ENCODE measurements at places on chromosomes 16 and 17.
A peak's percentile ranks its signal among the peaks of the same experiment; 100 is the strongest.

- DNase-seq: no peak
Measured at GRCh38 chr16:67954421-67955196, 10.7 kb upstream of the LCAT start.

- peak; percentile 66 for DNase-seq
Measured at GRCh38 chr17:17924131-17924856, 47.9 kb downstream of the TOM1L2 start.

DNA sequence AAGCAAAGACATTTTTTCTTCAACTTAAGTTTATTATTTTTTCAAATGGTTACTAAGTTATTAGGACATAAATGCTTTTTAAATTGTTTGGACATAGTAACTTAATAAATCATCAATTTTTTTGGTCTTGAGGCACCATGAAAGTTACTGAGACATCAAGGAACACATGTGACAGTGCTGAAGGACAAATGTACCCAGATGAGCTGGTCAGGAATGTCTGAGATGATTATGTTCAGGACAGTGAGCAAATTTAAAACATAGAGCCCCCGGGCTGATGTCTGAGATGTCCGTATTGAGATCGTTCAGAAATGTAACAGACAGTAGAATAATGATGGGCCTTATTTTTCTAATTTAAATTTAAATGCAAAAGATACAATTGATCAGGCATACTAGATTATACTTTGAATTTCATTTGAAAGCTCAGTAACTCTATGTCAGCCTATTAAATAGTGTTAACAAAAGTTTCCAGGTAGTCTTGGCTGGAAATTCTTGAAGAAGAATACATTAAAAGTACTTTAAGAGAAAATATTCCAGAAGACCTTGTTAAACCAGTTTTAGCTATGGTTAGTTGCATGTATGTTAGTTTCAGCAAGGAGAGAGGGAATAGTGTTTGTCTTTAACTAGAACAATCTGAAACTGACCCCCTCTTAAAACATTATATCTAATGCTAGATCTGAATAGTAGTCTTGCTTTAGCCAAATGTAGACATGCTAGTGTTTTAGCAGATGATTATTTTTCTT lies 36.4 kb downstream of the SEC14L1 start:
- DNase-seq: no peak

GRCh38 chr17:81481073-81481799 lies 31.4 kb downstream of the ACTG1 start:
- DNase-seq: peak; percentile 79

GRCh38 chr16:30885196-30885595 lies 8.7 kb downstream of the BCL7C start:
- DNase-seq: no peak

DNA sequence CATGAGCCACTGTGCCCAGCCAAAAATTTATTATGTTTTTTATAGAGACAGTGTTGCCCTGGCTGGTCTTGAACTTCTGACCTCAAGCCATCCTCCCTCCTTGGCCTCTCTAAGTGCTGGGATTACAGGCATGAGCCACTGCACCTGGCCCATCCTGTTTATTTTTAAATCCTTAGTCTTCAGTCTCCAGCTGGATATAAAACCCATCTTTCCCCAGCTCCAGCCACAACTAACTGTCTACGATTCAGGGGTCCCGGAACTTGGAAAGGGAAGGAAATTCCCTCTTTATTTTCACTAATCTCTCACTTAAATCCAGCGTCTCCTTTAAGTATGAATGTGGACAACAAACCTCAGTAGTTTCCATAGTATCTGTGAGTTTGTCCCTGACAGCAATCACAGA lies 62.2 kb downstream of the IQCK start:
- DNase-seq: no peak

GRCh38 chr17:48575066-48575582 lies 3.0 kb downstream of the HOXB4 start:
- peak; percentile 60 for DNase-seq

GRCh38 chr16:84794626-84795025 lies 25.2 kb upstream of the CRISPLD2 start:
- no peak for DNase-seq

- DNase-seq: no peak
Measured at GRCh38 chr17:67672592-67673335, 45.0 kb upstream of the NOL11 start.

GRCh38 chr17:82118815-82119380 lies 20.9 kb upstream of the FASN start:
- DNase-seq: no peak

DNA sequence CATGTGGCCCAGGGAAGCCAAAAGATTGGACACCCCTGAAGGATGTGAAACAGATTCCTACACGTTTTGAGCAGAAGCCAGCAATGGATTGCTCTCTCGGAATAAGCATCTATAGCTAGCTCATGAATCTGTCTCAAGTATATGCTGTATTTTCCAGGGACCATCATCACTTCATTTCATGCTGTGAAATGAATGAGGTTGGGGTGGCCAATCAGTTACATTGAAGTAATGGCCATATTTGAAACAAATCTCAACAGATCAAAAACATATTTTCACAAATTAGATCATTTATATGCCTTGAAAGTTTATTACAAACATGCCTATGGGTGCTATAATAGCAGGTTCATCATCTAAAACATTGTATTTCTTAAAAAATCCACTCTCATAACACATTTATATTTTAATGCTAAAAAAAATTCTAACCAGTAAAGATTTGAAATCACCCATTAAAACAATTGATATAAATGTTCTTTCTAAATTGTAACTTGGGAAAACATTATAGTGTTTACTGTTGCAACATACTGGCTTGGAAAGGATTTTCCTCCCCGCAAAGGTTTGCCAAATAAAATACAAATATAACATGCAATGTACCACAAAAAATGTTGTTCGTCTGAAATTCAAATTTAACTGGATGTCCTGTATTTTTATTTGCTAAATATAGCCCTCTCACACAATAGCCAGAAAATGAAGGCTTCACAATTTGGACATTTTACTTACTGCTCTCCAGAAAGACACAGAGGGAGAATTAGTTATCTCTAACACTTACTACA lies 743.6 kb downstream of the KCNJ2 start:
- DNase-seq: peak; percentile 8

GRCh38 chr16:1946495-1947368 lies 3.7 kb upstream of the MSRB1 start:
- no peak for DNase-seq

GRCh38 chr16:54286366-54287130 lies at the start of gene IRX3:
TSS of gene IRX3 (minus strand) at chr16:54286787. CDS start at chr16:54286050, 737 bp downstream.
- peak; percentile 95 for DNase-seq

- no peak for DNase-seq
Measured at GRCh38 chr17:29787995-29788394, 142.0 kb downstream of the SSH2 start.

GRCh38 chr16:73152386-73153125 lies 104.6 kb upstream of the ZFHX3 start:
- no peak for DNase-seq

DNA sequence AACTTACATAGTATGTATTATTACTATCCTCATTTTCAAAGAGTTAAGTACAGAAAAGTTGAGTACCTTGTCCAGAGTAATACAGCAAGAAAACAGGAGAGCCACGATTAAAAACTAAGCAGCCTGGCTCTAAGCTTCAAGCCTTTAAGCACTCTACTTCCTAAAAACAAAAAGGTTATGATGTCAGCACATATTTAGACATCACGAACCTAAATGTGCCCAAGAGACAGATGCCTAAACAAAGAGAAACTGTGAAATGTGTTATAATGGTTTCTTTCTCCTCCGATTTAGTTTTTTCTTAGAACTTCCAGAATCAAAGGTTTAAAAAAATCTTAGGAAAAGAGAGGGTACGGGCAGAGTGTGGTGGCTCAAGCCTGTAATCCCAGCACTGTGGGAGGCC lies 151.0 kb downstream of the VPS53 start:
- DNase-seq: no peak

- no peak for DNase-seq
Measured at GRCh38 chr16:9138021-9138680, 46.7 kb downstream of the HAPSTR1 start.

GRCh38 chr17:36608794-36609497 lies 7.6 kb downstream of the MRM1 start:
- DNase-seq: peak; percentile 58

DNA sequence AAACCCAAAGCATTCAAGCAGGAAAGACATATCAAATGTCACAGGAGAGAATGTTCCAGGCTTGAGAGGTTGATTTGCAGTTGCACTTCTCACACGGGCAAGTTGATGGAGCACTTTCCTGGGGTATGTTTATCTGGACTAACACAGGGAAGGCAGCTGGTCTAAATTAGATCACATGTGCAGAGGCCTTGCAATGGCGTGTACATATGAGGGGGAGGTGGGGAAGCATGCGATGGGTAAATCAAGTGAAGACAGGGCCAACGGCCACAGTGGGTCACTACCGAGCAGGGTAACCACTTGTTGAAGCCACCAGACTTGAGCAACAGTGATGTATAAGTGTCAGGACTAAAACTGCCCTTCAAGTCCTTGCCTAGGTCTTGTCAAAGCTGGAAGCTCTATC lies 156.6 kb upstream of the MAF start:
- no peak for DNase-seq

Data from fibroblast of skin of right quadriceps (primary cell).